ENCODE measurements at places on chromosomes 13 and 19.

DNA sequence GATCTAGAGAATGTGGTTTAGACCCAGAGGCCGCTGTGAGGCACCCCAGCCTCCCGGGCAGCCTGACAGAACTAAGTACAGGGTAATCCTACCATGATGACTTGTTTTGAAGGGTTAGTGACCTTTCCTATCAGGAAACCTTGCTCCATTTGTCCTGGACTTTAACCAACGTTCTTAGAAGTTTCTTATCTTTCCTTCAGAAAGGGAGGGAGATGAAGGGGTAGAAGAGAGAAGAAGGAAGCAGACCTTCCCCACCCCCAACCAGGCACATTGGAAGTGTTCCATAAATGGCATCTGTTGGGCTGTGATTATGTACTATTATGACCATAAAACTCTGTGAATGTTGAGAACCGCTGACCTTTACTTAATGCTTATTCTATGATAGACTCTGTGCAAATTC is 184.2 kb downstream of the OXGR1 start:
- no peak for DNase-seq

GRCh38 chr19:7983995-7984837 is 21.2 kb downstream of the ELAVL1 start:
- DNase-seq: no peak

DNA sequence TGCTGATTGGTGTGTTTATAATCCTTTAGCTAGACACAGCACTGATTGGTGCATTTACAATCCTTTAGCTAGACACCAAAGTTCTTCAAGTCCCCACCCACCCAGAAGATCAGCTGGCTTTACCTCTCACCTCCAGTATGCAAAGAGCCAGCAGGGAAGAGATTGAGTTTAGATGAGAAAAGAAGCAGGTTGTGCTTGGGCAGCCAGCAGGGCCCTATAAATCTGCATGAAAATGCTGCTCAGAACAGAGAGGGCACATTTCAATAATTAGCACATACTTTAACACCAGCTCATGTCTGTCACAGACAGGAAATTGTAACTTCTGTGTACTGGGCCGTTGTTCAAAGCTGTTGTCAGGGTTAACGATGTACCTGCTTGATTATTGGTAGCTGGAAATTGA is 1204.3 kb downstream of the UQCRFS1 start:
- no peak for DNase-seq

DNA sequence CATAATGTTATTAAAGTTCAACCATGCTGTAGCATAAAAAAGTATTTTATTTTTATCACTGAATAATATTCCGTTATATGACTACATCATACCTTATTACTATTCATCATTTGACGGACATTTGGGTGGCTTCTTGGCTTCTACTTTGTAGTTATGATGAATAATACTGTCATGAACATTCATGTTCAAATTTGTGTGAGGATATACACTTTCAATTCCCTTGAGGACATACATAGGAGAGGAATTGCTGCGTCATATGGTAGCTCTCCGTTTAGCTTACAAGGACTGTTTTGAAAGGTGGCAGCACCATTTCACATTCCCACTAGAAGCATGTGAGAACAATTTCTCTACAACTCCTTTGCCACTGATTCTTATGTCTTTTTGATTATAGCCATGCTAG is 910.8 kb upstream of the MIR17HG start:
- no peak for DNase-seq

GRCh38 chr13:104553186-104553585 is 1487.0 kb upstream of the SLC10A2 start:
- DNase-seq: no peak

- no peak for DNase-seq
Observed at GRCh38 chr13:67489016-67489415, 258.9 kb upstream of the PCDH9 start.

DNA sequence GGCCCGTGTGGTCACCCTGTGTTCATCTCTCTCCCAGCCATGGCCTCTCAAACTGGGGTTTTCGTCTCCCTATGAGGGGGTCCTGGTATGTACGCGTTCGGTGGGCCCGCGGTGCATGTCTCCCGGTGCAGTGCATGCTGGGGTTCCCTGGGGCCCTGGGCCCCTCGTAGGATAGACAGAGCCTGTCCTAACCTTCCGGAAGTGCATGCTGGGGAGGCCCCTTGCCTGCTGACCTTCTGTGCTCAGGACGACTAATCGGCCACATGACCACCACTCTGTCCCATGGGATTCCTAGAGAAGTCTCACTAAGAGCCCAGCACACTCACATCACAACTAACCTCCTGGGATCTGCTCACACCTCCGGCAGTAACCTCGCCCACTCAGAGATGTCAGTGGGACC is 4.9 kb upstream of the USE1 start:
- no peak for DNase-seq

DNA sequence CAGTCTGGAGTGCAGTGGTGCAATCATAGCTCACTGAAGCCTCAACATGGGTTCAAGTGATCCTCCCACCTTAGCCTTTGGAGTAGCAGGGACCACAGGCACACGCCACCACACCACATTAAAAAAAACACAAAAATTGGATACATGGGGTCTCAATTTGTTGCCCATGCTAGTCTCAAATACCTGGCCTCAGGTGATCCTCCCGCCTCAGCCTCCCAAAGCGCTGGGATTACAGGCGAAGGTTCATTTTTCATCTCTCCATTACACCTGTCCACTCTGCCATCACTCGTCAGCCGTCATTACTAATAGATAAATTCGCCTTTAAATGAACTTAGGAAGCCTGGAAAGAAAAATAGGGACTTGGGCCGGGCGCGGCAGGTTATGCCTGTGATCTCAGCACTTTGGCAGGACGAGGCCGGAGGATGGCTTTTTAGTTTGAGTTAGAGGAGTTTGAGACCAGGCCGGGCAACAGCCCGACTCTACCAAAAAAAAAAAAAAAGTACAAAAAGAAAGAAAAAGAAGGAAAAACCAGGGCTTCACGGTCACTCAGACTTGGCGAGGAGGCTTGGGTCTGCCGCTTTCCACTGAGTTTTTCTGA is 685 bp upstream of the SUPT5H start:
- no peak for DNase-seq

GRCh38 chr13:98228661-98229341 is 51.7 kb upstream of the RNF113B start:
- DNase-seq: no peak

GRCh38 chr13:79532576-79532975 is 51.6 kb downstream of the NDFIP2 start:
- no peak for DNase-seq

DNA sequence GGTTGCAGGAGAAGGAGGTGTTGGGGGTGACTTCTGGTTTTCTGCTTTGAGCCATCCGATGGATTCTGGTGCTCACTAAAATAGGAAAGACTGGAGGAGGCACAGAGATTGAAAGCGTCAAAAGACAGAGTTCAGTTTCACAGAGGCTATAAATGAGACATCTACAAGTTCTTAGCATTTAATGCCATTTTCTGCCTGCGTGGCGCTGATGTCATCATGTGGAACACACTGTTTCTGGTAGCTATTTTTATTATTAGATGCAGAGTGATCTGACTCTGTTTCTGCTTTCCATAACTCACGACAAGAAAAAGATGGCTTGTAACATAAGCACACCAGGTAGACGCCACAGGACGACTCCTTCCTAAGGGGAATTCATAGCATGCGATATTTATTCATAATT is 3.3 kb upstream of the SLC39A3 start:
- no peak for DNase-seq

DNA sequence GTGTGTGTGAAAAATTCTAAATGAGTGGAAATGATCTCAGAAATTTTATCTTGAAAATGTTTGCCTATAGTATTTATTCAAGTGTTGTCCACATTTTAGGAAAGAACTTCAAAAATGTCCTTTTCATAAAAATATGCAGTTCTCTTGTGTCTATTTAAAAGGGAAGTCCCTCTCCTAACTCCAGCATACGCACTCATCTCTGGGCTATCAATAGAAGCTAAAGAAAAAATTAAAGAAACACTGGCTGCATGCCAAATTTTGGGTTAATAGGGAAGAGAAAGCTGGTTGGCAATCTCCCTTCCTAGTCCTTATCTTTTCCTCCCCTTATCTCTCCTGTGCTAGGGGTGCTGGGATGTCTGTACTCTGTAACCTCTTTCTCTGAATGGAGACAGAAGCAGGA is 313.3 kb downstream of the ENOX1 start:
- no peak for DNase-seq

- DNase-seq: no peak
Observed at GRCh38 chr19:47331931-47332547, at the start of gene C5AR2. Gene C5AR2 (plus strand): TSS chr19:47332175. CDS start chr19:47340800, 8,625 bp downstream.

- no peak for DNase-seq
Observed at GRCh38 chr19:55369653-55370304, 484 bp downstream of the IL11 start.

GRCh38 chr13:61414686-61415057 is 977 bp downstream of the PCDH20 start:
- no peak for DNase-seq

All from kidney epithelial cell (primary cell).